GM19239 (cell line): ENCODE measurements at places on chromosomes 2 and 18.

DNA sequence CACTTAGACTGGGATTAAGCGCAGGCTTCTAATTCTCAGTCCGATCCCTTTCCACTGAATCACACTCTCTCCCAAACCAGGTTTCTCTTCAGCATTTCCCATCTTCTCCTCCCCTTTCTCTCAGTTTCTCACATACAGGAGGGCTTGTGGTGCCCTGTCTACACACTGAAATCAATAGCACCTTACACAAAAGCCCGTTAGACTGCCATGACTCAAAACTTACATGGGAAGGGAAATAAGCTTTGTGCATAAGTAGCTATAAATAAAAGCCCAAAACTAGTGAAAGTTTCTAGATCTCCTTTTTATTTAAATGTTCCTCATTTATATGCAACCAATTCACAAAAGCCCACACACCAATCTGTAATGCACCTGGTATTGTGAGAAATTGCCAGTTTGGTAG, 318.4 kb downstream of the TXNL1 start:
- DNase-seq, result no peak

- no peak for DNase-seq
Measured at GRCh38 chr2:173752152-173752551, 213.0 kb downstream of the SP3 start.

DNA sequence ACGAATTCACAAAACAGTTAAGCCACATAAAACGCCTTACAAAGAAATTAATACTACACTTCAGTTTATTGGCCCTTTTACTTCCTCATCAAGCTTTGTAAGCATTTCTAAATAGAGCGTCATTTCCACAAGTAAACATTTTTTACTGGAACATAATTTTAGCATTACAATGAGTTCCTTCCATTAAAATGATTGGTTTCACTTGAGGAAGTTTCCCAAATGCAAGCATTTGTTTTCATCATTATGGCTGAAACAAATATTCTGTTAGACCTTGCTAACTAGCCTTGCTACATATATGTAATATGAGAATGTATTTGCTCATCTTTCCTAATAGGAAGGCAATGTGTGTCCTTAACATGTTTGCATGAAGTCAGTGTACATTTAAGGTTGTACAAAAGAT, 579.1 kb downstream of the IRS1 start:
- DNase-seq, result no peak

GRCh38 chr18:79453816-79454735, 58.3 kb downstream of the NFATC1 start:
- no peak for DNase-seq

GRCh38 chr2:145159676-145160075, 639.8 kb upstream of the ZEB2 start:
- no peak for DNase-seq

DNA sequence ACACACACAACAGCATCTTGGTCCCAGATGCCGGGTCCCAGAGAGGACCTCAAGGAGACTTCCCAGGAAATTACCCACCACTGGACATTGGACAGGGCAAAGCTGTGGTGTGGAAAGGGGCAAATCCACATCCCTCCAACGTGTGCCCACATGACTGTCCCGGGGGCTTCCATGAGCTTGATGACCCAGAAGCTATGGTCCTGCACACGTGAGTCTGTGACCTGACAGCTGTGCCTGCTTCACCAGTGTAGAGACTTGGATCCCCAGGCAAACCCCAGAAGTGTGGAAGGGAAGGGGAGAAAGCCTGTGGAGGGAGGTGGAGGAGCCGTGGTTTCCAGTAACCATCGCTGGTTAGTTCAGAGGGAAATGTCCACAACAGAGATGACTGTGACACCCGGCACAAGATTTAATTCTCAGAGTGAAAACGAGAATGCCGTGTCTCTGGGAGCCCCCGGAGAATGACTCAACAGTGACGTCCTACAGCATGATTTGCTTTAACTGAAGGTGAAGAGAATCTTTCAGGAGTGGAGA, 19.1 kb upstream of the GPR55 start:
- no peak for DNase-seq
